ENCODE measurements at places on chromosomes 12 and 14.

DNA sequence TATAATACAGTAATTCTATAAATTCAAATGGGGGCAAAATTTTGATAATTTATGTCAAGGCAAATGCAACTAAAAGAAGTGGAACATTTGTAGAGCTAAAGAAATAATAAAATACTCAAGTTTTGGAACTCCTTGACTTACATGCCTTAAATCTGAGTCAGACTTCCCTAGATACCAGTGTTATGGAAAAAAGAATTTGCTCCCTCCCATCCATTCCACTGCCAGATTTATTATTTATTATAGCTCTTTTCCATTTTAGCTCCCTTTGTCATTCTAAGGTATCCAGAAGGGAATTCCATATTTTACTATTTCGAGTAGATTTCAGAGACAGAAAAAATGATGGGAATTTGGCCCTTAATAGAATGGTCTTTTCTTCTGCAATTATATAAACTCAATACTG is 44.0 kb downstream of the RHOJ start:
- no peaks in the 10 kb centered on the region for H3K4me1 ChIP-seq
- no peaks in the 10 kb centered on the region for H3K36me3 ChIP-seq
- no peak overlapping the region for H3K4me3 ChIP-seq
- H3K27ac ChIP-seq: no peak overlapping the region
- H3K27me3 ChIP-seq: peaks cover 38% of the 10 kb centered on the region
- DNase-seq: no peak

- peaks cover 70% of the 10 kb centered on the region for H3K27me3 ChIP-seq
- no peak overlapping the region for H3K4me3 ChIP-seq
- DNase-seq: no peak
- H3K27ac ChIP-seq: no peak overlapping the region
These were observed 2.1 kb downstream of the TSPAN11 start for GRCh38 chr12:30928356-30929244.

DNA sequence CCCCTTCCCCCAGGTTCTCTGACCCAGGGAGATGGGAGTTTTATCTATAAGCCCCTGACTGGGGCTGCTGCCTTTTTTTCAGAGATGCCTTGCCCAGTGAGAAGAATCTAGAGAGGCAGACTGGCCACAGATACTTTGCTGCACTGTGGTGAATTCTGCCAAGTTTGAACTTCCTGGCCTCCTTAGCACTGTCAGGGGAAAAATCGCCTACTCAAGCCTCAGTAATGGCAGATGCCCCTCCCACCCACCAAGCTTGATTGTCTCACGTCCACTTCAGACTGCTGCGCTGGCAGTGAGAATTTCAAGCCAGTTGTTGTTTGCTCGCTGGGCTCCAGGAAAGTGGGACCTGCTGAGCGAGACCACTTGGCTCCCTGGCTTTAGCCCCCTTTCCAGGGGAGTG is 31.7 kb downstream of the KLRK1 start:
- peaks cover 29% of the 10 kb centered on the region for H3K4me1 ChIP-seq
- H3K4me3 ChIP-seq: no peak overlapping the region
- H3K27ac ChIP-seq: no peak overlapping the region

DNA sequence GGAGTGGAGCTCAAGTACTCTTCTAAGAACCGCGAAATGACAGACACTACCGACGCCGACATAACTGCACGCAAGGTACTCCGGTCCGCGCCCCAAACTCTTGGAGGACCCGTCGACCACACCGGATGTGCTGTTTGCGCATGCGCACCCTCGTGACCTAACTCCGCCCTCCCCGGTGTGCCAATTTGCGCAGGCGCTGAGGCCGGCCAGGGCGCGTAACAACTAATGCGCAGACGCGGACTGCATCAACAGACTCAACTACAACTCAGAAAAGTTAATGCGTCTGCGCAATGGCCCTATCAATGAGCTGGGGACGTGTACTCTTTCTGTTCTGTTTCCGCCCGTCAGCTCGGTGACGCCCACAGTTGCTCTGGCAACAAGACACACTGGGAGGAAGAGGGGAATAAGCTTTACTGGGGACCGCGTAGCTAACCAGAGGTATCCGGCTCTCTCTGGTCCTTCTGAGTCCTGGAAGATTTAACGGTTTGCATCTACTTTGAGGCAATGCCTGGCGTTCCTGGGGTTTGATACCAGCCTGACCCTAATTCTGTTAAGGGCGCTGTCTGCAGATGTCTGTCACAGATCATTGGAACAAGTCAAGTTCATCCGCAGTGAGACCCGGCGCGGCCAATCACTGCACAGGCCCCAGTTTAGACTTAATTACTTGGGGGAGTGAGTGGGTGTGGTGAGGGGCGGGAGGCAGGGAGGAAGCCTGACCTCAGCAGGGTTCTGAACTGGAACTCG is at the start of gene DAD1:
Gene DAD1, minus strand, starts transcription at position 129 of the 744 bp plus-strand sequence. Its CDS starts 67 bp downstream, at position 62.
- H3K27ac ChIP-seq: peak within 1 kb of the TSS; percentile 97
- H3K27me3 ChIP-seq: no peaks in the 10 kb centered on the region
- DNase-seq: peak; percentile 100
- H3K4me3 ChIP-seq: peak within 1 kb of the TSS; percentile 89
- H3K4me1 ChIP-seq: peaks cover 46% of the 10 kb centered on the region

DNA sequence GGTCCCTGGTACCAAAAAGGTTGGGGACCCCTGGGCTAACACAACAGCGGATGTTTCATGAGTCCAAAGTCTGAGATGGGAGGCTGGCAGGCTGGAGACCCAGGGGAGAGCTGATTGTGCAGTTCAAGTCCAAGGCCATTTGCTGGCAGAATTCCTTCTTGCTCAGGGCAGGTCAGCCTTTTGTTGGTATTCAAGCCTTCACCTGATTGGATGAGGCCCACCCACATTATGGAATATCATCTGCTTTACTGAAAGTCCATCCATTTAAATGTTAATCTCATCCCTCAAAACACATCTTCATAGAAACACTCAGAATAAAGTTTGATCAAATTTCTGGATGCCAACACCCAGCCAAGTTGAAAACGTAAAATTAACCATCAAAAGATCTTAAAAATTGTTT is 52.9 kb downstream of the GSC start:
- H3K4me1 ChIP-seq: no peaks in the 10 kb centered on the region
- H3K4me3 ChIP-seq: no peak overlapping the region
- H3K27me3 ChIP-seq: no peaks in the 10 kb centered on the region
- H3K36me3 ChIP-seq: no peaks in the 10 kb centered on the region

DNA sequence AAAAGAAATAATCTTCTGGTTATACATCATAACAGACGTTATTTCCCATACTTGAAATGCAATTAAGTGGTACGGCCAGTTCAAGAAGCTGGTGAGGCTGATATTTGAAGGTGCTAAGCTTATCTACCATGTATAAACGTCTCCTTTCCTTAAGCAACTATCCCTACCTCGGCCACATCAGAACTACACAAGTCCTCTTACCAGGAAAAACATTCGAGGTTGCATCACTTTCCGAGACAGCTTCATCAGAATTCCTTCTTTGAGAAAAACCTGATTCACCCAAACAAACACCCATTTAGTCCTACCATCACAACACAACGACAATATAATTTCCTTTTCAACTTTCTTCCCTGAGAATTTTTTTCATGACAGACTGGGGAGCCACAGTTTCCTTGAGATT is 33.9 kb upstream of the NR2C1 start:
- H3K36me3 ChIP-seq: no peaks in the 10 kb centered on the region
- DNase-seq: no peak
- H3K27me3 ChIP-seq: no peaks in the 10 kb centered on the region
- peaks cover 10% of the 10 kb centered on the region for H3K4me1 ChIP-seq
- H3K27ac ChIP-seq: no peak overlapping the region

DNA sequence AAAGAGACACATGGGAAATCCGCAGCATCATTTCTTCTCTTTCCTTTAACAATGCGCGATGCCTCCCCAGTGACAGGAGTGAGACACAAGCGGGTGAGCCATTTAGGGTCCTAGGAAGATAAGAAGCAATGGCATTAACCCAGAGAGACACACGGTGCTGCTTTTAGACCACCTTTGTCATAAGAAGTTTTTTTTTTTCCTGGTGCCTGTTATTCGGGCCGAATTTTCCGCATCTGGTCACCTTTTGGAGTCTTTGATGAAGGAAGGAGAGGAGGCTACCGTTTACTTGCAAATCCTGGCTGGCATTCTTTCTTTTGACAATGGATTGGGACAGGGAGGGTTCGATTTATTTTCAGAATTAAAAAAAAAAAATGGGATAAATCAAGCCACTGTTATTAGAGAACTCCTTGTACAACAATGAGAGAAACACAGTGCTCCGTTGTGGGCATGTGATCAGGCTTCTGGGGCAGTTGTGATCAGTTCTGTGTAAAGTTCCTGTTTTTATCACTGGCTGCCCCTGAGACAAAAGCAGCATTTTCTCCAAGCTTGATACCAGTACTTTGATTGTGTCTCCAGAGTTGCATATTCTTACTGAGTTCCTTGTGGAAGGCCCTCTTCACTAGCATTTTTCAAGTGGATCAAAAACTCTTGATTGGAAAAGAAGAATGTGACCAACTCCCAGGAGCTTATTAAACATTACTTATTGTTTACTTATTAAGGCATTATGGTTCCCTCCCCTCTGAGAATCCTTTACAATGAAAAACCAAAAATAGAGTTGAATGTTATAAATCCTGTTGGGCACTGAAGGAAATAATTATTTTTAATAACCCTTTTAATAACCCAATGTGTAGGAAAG is 1.1 kb downstream of the DIP2B start:
- peak overlapping the region; percentile 53 for H3K27ac ChIP-seq
- DNase-seq: no peak
- peak overlapping the region; percentile 95 for H3K4me3 ChIP-seq
- H3K27me3 ChIP-seq: no peaks in the 10 kb centered on the region
- H3K4me1 ChIP-seq: peaks cover 48% of the 10 kb centered on the region

GRCh38 chr12:113697651-113698509 is 226.2 kb upstream of the LHX5 start:
- H3K4me3 ChIP-seq: no peak overlapping the region
- H3K27ac ChIP-seq: no peak overlapping the region
- H3K27me3 ChIP-seq: peaks cover 59% of the 10 kb centered on the region
- peaks cover 3% of the 10 kb centered on the region for H3K36me3 ChIP-seq
- DNase-seq: no peak

GRCh38 chr12:19244312-19244711 is 114.8 kb downstream of the PLEKHA5 start:
- DNase-seq: no peak
- H3K27ac ChIP-seq: no peak overlapping the region
- no peaks in the 10 kb centered on the region for H3K27me3 ChIP-seq
- no peaks in the 10 kb centered on the region for H3K4me1 ChIP-seq
- peaks cover 2% of the 10 kb centered on the region for H3K36me3 ChIP-seq

DNA sequence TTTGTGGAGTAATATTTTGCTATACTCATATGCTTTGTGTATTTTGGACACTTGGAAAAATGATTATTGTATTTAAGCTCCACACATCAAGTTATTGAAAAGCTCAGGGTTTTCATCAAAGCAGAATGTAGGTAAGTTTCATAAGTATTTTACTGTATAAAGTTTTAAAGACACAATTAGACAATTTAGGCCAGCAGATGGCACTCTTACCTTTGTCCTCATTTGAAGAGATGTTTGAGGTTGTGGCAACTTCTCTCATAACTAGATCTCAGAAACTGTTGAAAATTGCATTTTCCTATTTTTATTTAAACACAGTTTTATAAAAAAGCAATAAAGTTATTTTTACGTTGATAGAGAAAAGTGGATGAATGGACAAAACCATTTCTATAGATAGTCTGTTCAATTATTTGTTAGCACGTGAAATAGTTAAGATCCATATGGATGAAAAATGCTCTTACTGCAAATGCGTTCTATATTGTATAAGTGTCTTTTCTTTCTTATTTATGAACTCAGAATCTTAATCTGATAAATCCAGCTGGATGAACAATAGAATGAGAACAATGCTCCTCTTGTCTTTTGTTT is 300.0 kb downstream of the AEBP2 start:
- no peaks in the 10 kb centered on the region for H3K36me3 ChIP-seq
- peaks cover 8% of the 10 kb centered on the region for H3K27me3 ChIP-seq
- no peak overlapping the region for H3K4me3 ChIP-seq
- DNase-seq: no peak
- H3K27ac ChIP-seq: no peak overlapping the region

- no peak overlapping the region for H3K27ac ChIP-seq
- peaks cover 72% of the 10 kb centered on the region for H3K27me3 ChIP-seq
- no peaks in the 10 kb centered on the region for H3K4me1 ChIP-seq
These were observed 29.5 kb upstream of the CISTR start for GRCh38 chr12:53781228-53781801.

DNA sequence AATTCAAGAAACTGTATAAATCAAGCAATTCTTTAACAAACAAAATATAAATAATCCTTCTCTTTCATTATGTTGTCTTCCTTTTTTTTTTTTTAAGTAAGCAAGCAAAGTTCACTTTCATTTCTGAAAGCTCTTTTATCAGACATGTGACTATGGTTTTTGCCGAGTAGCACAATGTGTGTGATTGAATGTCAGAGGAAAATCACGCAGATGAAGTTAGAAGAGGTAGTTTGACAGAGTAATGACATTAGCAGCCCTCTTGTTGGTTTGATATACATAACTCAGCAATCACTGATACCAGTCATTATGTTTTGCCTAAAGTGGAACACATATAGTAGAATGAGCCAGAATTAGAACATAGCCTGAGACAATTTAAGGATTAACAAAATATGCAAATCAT is 19.0 kb downstream of the ALX1 start:
- DNase-seq: no peak
- no peak overlapping the region for H3K27ac ChIP-seq
- H3K27me3 ChIP-seq: no peaks in the 10 kb centered on the region
- no peak overlapping the region for H3K4me3 ChIP-seq

GRCh38 chr12:97556302-97556779 is 93.7 kb downstream of the RMST start:
- DNase-seq: no peak
- H3K4me3 ChIP-seq: no peak overlapping the region
- H3K4me1 ChIP-seq: no peaks in the 10 kb centered on the region
- H3K27me3 ChIP-seq: no peaks in the 10 kb centered on the region
- H3K27ac ChIP-seq: no peak overlapping the region

DNA sequence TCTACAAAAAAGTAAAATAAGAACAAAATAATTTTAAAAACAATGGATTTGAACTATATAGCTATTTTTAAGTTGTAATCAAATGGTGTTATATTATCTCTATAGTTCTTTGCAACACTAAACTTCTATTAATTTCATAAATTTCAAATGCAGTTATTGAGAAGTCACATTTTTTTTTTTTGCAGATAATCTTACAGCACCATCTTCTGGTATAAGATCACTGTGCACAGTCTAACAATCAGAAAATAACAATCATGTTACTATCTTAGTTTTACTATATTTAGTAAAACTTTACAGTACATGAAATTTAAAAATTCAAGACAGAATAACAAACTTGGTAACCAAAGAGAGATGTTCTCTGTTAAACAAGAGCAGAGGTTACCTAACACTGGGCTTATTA is 40.6 kb downstream of the GXYLT1 start:
- no peak for DNase-seq
- peak overlapping the region; percentile 76 for H3K27ac ChIP-seq
- H3K27me3 ChIP-seq: no peaks in the 10 kb centered on the region
- no peaks in the 10 kb centered on the region for H3K4me1 ChIP-seq
- peaks cover 6% of the 10 kb centered on the region for H3K36me3 ChIP-seq
- no peak overlapping the region for H3K4me3 ChIP-seq

- no peak for DNase-seq
- H3K36me3 ChIP-seq: no peaks in the 10 kb centered on the region
- no peaks in the 10 kb centered on the region for H3K4me1 ChIP-seq
- no peaks in the 10 kb centered on the region for H3K27me3 ChIP-seq
- no peak overlapping the region for H3K27ac ChIP-seq
These were observed 46.2 kb upstream of the REP15 start for GRCh38 chr12:27650011-27650410.

- no peaks in the 10 kb centered on the region for H3K4me1 ChIP-seq
- DNase-seq: no peak
- no peak overlapping the region for H3K27ac ChIP-seq
- no peaks in the 10 kb centered on the region for H3K36me3 ChIP-seq
These were observed 266.9 kb downstream of the DUSP6 start for GRCh38 chr12:89085421-89085820.
